Activated T-cell treated with anti-CD3 and anti-CD28 coated beads for 4 hours (primary cell): ENCODE measurements at places on chromosomes 4 and X.

- DNase-seq: no peak
These were observed 760.9 kb upstream of the INTU start for GRCh38 chr4:126871810-126872209.

DNA sequence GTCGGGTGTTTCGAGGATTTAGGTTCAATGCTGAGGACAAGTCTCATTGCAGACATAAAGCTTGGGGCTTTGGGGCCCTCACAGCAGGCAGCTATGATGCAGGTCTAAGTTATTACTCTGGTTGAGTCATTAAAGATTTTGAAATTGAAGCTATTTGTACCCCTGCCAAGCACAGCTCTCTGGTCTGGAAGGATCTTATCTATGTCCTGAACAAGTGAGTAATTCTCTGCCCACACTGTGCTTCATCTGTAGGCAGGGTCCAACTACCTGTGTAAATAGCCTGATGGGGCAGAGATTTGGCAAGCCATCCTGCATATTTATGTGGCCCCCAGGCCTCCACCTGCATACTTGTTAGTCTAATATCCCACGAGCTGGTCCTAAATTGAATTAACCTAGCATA, 41.4 kb upstream of the MAGEA4 start:
- DNase-seq: no peak

DNA sequence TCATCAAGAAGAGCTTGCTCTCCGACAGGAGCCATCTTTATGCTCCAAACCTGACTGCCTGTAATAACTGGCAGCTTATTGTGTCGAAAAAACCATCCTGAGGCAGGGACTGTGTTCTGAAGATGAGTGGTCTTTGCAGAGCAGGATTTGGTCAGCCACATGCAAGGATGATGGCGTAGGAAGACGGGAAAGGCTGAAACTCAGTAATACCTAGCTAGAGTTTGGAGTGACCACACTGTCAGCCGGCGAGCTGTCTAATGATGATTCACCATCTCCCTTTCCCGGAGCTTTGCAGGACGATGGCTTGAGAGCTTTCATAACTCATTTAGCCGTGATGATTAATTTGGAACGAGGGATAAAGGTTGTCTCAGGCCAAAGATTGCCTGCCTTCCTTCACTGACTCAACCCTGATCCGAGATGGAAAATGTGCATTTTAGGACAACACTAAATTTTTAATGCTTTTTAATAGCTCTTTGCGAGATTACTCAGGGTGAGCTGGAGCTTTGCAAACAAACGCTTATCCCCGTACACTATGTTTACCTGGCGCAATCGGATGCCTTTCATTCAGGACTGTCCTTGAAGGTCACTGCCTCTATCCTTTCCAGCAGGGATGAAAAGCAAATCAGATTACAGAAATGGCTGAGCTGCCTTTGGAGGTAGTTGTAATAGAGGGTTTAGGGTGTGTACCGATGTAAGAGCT, 288.5 kb downstream of the ASMT start:
- no peak for DNase-seq

DNA sequence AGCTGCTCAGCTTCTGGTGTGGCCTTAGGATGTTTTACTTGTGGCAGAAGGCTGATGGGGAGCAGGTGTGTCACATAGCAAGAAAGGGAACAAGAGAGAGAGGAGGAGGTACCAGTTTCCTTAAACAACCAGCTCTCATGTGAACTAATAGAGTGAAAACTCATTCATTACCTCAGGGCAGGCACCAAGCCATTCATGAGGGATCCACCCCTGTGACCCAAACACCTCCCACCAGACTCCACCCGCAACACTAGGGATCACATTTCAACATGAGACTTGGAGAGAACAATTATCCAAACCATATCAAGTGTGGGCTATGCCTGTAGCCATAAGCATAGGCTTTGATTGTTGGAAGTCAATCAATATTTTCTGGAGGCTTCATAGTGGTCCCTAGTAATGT, 56.0 kb downstream of the GSX2 start:
- no peak for DNase-seq

GRCh38 chrX:52983321-52984000, 25.1 kb upstream of the FAM156A start:
- DNase-seq: no peak

DNA sequence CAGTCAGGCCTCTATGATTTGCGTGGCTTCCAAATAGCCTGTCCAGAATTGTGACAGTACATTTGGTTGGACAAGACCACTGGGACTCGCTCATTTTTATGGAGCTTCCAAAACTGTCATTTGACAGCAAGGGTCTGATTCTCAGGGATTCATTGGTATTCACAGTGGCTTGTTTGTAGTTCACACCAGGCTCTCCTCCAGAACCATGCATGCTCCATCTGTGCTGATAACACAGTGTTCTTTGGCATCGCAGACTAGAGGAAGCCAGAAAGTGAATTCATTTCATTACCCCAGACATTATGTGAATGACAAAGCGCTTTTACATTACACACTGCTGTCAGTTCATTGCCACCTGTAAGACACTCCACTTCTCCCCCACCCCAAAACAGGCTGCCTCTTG, 208.3 kb downstream of the ARHGAP10 start:
- no peak for DNase-seq

DNA sequence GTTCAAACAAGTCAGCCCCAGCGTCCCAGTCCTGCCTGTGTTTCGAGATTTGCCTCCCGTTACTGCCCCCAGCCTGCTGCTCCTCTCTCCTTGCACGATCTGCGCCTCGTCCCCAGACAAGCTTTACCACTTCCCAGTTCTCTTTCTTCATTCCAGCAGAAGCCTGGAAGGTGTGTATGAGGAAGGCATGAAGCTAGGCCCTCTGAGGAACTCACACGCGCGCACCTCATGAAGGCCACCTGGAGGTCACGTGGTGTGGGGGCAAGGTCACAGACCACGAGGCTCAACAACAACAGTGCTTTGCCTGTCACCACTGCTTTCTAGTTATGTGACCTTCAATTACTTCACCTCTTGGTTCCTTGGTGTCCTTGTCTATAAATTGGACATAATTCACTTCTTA, 181.0 kb downstream of the PALLD start:
- no peak for DNase-seq

- DNase-seq: no peak
These were observed 3.0 kb downstream of the KIAA0232 start for GRCh38 chr4:6785572-6785925.

- DNase-seq: no peak
These were observed 117.0 kb downstream of the TBL1X start for GRCh38 chrX:9581771-9582385.

GRCh38 chr4:119735165-119735651, 106.6 kb upstream of the PDE5A start:
- no peak for DNase-seq

DNA sequence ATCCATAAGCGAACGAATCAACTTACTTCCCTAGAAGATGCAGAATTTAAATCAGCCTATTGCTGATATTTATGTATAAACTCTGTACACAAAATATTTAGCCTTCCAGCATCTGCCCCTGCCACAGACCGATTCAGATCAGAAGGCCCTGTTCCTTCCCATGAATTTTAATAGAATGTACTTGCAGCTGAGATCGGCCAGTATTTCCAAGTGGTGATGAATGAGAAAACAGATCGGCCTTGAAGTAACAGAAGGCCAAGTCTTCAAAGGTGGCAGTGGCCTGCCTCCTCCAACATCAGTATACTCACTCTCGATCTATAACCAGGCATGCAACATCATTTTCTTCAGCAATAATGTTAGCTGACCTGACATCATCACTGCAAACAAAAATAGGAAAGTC, 66.4 kb downstream of the PRKG2 start:
- DNase-seq: no peak

DNA sequence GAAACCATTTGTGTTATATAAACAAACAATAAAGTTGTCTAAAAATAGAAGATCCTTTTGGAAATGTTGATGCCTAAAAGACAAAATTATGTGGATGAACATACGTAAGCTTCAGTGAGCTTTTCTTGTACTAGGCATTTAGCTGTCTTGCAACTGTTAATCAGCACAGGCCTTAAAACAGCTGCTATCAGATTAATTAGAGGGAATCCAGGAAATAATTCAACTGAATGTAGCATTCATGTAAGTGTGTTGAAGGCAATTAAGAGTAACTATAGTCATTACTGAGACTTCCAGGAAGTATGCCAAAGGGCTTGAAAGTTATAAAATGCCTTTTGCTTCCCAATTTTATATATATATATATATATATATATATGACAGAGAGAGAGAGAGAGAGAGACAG, 248.7 kb downstream of the IL1RAPL1 start:
- no peak for DNase-seq

DNA sequence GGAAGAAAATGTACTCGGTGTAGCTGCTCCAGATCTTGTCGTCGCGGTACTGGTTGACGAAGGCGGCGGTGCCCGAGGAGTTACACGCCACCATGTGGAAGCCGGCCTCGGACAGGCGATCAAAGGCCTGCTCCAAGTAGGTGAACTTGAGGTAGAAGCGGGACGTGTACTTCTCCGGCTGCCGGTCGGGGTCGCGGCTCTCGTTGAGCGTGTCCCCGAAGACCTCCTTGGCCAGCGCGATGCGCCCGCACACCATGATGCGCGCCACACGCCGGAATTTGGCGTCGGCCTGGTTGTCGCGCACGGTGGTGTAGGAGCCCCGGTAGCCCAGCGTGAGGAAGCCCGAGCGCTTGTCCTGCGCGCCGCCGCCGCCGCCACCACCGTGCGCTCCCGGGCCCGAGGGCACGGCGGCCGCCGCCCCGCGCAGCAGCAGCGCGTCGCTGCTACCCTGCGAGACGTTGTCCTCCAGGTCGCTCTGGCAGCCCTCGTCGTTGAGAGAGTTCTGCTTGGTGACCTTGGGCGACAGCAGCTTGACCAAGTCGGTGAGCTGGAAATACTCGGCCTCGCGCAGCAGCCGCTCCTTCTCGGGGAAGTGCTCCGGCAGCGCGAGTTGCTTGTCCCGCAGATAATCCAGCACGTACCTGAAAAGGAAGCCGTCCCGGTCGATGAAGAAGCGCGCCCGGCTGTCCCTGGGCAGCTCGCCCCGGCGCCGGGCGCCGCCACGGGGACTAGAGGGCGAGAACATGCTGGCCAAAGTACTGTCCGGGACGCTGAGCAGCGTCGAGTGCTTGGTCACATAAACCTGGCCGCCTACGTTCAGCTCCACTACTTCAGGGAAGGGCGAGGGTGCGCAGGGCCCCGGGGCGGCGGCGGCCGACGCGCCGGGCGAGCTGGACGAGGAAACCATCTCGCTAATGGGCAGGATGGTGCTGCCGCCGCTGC, 775 bp downstream of the KCTD8 start:
- DNase-seq: no peak

GRCh38 chr4:110134269-110134869, 64.0 kb downstream of the ELOVL6 start:
- DNase-seq: no peak

DNA sequence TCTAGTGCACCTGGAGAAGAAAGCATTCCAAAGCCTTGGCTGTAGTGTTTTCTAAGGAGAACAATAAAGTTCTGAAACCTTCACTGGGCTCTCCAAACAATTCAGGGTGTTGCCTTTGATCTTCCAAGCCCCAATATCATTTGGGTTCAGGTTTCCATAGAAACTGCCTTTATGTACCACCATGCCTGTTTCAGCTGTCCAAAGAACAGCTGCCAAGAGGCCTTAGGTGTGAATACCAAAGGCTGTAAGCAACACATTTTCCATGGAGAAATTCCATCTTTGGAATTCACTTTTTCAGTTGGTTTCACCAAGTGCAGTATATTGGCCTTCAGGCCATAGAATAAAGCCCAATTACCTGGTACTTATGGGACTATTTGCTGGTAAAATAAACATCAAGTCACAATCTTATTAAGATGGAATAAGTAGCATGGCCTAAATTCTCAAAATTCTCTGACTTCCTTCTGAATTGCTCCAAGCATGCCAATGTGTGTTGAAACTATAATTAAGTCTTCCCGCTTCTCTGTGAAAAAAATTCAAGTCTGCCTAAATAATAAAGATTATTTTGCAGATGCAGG, 61.9 kb downstream of the COX18 start:
- no peak for DNase-seq

DNA sequence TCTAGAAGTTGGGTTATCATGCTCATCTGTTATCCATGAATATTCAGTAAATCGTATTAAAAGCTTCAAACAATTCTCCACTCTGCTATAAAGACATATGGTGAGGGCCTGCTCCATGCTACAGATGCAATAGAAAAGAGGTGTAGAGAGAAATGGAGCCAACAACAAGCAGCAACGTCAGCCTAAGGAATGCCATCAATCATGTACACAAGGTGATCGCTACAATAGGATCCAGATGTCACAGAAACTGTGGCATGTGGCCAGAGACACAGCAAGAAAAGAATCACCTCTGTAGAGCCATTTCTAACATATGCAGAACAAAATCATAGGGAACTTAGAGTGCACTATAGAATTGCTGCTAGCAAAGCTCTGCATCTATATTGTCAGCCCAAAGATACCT, 1188.1 kb downstream of the PCDH7 start:
- DNase-seq: no peak

- DNase-seq: no peak
These were observed 9.9 kb upstream of the CCNQ start for GRCh38 chrX:153608806-153609205.

DNA sequence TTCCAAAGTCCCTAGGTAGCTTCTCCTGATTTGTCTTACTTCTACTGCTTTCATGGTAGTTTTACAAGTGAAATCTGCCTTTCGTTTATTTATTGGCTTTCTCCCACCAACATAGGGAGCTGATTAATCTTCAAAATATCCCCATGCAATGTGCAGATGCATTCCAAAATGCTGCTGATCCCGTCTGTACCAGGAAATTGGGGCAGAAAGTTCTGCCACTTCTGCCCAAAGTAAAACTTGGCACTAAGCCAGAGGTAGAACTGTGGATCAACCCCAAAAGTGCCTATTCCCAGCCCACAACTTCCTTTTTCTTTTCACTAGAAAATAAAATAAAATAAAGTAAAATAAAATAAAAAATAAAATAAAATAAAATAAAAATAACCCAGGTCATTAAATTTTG, 47.3 kb upstream of the PPARGC1A start:
- DNase-seq: no peak

GRCh38 chrX:16664074-16664473, 14.1 kb downstream of the S100G start:
- DNase-seq: no peak
